ENCODE measurements at places on chromosomes 11 and 22. TPM values are rescaled to one million over a fixed set of nuclear protein-coding genes. Genes with fewer than 3 reads are reported as not detected.

The RASD2 gene
- total RNA-seq, result 1.9 TPM

The PGM2L1 gene
- 3.1 TPM for total RNA-seq

The TCP11L1 gene
- 31.1 TPM for total RNA-seq

The TRIM22 gene
- total RNA-seq, result 66.8 TPM

The SAA1 gene
- total RNA-seq, result 1,133 TPM

Data from subcutaneous adipose tissue (tissue), 4 donors.